Activated CD8-positive, alpha-beta T cell treated with anti-CD3 and anti-CD28 coated beads, Interleukin-2, amount 10 ng/mL, durations not matched to agents 7 days and 5 days (primary cell): ENCODE measurements at places on chromosomes 6 and 20. TPM values are rescaled to one million over a fixed set of nuclear protein-coding genes. Genes with fewer than 3 reads are reported as not detected.

The SIM1 gene
- not detected for total RNA-seq

The SLC24A3 gene
- total RNA-seq = not detected

The PYGB gene
- total RNA-seq = 33.9 TPM

The PPP1R16B gene
- 65.1 TPM for total RNA-seq

The RIPOR3 gene
- total RNA-seq = not detected

The HLA-DOA gene
- total RNA-seq = 4.2 TPM

The POPDC3 gene
- total RNA-seq = not detected

The NKX2-2 gene
- total RNA-seq = not detected

The BHLHE23 gene
- not detected for total RNA-seq
